ENCODE measurements at places on chromosomes 13 and 19.

DNA sequence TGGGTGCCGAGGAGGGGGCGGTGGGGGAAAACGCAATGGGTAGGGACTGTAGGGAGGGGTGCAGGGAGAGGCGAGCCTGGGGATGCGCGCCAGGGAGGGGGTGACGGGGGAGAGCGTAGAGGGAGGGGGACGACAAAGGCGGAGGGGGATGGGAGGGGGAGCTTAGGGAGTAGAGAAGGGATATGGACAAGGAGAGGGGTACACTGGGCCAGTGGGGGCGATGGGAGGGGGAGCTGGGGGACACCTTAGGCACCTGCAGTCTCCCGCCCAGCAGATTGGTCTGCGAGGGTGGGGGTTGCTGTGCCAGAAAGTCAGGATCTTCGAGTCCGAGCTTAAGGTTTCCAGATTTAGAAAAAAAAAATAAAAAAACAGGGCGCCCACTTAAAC, 15.7 kb downstream of the CCDC124 start:
- no peak for DNase-seq

DNA sequence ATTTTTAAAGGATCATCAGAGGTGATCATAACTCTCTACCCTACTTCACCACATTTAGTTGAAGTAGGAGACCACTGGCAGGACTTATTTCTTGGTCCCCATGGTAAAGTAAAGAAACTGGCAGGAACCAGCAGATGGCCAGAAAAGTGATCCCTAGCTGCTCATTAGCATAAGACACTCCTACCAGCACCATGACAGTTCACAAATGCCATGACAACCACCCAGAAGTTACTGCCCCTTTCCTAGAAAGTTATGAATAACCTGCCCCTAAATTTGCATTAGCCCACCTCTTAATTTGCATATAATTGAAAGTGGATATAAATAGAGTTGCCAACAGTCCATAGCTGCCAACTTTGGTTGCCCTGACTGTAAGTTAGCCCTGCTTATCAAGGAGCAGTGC, 18.4 kb upstream of the RUBCNL start:
- DNase-seq, result no peak

GRCh38 chr19:51219307-51219706, 5.6 kb upstream of the CD33 start:
- DNase-seq, result no peak

DNA sequence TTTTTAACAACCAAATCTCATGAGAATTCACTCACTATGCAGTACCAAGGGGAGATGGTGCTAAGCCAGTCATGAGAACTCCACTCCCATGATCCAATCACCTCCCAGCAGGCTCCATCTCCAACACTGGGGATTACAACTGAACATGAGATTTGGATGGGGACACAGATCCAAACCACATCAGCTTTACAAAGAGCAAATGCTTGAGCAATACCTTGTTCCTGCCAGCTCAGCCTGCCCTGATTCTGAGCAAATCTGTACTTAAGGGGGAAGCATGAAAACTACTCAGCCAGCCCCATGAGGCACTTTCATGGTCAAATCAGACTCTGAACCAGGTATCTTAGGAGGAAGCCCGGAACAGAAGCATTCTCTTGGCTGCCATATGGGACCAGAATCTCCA, 259.9 kb downstream of the TBC1D4 start:
- DNase-seq, result no peak

DNA sequence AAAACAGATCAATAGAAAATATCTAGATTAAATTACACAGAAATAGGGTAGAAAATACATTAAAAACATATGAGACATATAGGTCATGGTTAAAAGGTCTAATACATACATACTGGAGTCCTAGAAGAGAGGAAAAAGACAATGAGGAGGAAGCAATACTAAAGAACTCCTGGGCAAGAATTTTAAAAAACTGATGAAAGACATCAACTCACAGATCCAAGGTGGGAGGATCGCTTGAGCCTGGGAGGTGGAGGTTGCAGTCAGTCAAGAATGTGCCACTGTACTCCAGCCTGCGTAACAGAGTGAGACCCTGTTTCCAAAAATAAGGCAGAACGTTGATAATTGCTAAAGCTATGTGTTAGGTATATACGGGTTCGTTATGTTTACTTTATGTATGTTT, 5.4 kb upstream of the KASH5 start:
- no peak for DNase-seq

- DNase-seq, result no peak
Observed at GRCh38 chr19:29777781-29778309, 33.9 kb upstream of the CCNE1 start.

- no peak for DNase-seq
Observed at GRCh38 chr13:93147946-93148345, 78.7 kb upstream of the GPC6 start.

GRCh38 chr19:51766461-51766860, 5.5 kb downstream of the FPR2 start:
- no peak for DNase-seq

- no peak for DNase-seq
Observed at GRCh38 chr19:14101003-14101545, 10.5 kb upstream of the SAMD1 start.

DNA sequence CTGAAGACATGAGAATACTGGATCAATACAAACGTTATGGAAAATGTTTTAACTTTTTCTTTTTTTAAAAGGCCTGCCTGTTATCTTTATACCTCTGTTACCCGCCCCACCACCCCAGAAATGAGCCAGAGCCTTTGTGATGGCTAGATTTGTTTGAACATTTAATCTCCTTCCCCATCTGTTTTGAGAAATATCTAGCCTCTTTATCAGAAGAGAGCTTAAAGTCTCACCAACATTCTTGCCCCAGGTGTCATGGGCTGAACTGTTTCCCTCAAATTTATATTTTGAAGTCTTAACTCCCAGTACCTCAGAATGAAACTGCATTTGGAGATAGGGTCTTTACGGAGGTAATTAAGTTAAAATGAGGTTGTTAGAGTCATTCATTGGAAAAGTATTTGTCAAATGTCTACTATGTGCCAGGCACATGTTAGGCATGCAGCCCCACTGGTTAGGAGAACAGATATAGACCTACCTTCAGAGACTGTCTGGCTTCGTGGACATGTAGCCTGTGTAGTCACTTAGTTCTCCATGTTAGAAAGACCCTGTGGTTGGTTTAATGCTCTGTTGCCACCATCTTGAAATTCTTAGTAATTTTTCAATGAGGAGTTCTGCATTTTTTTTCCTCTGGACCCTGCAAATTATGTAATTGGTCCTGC, 6.3 kb upstream of the RB1 start:
- no peak for DNase-seq

DNA sequence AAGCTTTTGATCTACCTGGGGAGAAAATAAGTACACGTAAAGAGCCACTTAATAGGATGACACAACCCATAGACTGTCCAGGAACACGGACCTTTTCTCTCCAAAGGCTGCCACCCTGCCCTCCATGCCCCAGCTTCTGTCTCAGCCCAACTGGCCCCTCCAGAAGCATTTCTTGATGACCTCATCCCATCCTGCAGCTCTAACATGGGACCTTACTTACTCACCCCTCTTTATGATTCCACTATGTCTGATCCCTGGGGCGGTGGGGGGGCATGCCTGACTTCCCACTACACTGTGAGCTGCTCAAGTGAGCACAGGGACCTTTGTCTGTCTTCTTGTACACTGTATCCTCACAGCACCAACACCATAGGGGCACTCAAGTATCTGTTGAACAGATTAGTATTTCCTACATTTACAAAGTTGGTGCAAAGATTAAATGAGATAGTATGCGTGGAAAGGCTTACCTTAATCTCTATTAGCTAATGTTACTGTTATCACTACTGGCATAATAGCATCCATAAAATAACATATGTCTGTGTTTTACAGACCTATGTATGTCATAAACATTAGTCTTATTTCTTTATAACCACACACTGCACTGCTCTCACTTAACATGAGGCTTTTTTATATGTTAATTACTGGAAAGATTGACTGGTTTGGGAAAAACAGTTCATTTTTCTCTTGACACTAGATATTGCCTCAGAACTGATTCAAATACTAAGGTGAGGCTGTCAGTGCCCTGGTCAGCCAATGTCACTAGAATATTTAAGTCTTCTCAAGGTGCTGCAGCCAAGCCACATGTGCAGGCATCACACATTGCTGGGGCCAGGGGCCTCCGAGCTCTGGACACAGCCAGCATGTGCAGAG, 100.9 kb downstream of the FOXO1 start:
- no peak for DNase-seq

- no peak for DNase-seq
Observed at GRCh38 chr19:18144361-18144760, 8.6 kb upstream of the PIK3R2 start.

Measured in NCI-H345 (cell line).